ENCODE measurements at places on chromosomes 6 and 20.
A peak's percentile ranks its signal among the peaks of the same experiment; 100 is the strongest.

- DNase-seq = no peak
These were observed 26.1 kb upstream of the GABRR1 start for GRCh38 chr6:89243331-89243629.

- no peak for DNase-seq
These were observed 11.0 kb downstream of the TNFAIP3 start for GRCh38 chr6:137878029-137878428.

DNA sequence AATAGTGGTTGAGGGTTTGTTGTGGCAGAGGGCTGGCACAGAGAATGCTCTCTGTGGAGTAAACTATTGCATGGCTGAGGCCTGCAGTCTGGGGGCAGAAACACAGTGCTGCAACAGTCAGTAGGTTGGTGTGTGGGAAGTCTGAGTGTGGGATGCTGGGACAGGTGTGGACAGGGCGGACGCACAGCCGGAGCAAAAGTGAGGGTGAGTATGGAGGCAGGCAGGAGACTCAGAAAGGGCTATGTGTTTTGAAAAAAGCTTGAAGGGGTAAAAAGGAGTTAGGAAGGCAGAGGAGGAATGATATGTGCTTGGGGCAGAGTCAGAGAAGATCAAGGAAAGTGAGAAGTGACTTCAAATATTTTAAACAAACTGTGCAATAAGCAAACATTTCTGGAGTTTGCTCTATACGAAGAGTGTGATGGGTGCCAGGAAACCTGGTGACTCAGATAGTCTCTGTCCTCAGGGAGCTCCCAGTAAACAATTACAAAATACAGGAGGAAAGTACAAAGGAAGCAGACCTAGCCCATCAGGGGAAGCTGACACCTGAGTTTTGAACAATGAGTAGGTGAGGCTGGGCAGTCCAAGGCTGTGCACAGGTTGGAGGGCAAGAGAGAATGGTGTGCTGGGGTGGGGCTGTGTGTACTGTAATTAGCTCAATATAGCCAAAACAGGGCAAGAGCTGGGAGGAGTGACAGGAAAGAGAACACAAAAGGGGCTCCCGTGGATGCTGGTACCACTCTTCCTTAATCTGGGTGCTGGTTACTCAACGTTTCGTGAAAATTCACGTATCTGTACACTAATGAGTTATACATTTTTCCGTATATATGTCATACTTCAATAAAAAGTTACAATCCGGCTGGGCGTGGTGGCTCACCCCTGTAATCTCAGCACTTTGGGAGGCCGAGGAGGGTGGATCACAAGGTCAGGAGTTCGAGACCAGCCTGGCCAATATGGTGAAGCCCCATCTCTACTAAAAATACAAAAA lies 55.2 kb downstream of the PIGU start:
- no peak for DNase-seq

- DNase-seq = no peak
These were observed 466.9 kb downstream of the CD83 start for GRCh38 chr6:14584450-14584849.

DNA sequence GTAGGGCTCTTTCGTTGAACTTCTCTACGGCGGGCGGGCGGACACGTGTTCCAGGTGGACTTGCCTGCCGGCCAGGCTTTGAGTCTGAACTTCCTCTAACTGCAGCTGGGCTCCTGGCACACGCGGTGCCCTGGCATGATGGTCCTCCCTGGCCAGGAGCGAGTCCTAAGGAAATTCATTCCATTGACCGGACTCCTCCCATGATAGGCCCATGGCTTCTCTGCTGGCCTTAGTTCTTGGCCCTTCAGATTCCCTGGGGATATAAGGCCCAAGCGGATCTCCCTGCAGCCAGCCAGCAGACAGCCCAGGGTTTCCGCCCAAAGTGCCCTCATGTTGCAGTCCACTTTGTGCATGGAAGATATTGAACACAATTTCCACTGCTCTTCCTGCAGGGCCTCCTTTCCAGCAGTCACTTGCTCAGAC lies 39.4 kb downstream of the TBC1D7 start:
- DNase-seq = no peak

- no peak for DNase-seq
These were observed 162.2 kb downstream of the TBXT start for GRCh38 chr6:166005401-166005943.

DNA sequence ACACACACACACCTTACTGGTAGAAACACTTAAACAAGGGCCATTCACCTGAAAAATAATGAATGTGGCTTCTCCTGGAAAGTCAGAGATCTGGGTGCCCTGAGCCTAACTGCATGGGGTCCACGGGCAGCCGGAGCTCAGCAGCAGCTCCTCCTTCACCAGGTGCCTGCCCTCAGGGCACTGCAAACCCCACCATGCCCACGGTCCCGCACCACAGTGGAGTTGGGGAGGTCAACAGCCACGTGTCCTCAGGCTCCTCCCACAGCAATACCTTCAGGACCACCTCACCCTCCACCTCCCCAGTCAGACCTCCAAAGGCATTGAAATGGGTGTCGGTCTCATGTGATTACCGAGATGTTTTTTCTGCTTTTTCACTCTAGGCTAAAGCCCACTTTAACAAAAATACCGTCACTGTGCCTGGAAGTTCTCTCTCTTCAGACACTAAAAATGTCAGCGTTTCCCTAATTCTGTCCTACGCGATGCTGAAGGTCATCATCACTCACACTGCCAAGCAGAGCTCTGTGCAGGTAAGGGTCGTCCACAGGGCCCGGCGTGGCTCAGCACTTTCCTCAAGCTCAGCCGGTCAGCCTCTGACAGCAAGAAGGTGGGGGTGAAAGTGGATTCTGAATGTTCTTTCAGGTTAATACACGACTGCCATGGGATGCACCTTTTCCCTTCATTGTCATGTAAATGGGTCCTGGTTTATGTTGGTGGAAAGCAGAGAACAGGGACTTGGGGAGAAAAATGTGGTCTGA lies 48.9 kb downstream of the CDK5RAP1 start:
- no peak for DNase-seq

- no peak for DNase-seq
These were observed 48.2 kb upstream of the PRND start for GRCh38 chr20:4673371-4674001.

GRCh38 chr20:14051454-14051853 lies 56.1 kb downstream of the MACROD2 start:
- DNase-seq = no peak

DNA sequence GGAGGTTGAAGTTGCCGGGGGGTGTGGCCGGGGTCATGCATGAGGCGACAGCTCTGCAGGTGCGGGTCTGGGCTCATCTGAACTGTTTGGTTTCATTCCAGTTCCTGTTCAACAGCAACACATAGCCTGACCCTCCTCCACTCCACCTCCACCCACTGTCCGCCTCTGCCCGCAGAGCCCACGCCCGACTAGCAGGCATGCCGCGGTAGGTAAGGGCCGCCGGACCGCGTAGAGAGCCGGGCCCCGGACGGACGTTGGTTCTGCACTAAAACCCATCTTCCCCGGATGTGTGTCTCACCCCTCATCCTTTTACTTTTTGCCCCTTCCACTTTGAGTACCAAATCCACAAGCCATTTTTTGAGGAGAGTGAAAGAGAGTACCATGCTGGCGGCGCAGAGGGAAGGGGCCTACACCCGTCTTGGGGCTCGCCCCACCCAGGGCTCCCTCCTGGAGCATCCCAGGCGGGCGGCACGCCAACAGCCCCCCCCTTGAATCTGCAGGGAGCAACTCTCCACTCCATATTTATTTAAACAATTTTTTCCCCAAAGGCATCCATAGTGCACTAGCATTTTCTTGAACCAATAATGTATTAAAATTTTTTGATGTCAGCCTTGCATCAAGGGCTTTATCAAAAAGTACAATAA lies 72.5 kb downstream of the PTPN1 start:
- DNase-seq = no peak

DNA sequence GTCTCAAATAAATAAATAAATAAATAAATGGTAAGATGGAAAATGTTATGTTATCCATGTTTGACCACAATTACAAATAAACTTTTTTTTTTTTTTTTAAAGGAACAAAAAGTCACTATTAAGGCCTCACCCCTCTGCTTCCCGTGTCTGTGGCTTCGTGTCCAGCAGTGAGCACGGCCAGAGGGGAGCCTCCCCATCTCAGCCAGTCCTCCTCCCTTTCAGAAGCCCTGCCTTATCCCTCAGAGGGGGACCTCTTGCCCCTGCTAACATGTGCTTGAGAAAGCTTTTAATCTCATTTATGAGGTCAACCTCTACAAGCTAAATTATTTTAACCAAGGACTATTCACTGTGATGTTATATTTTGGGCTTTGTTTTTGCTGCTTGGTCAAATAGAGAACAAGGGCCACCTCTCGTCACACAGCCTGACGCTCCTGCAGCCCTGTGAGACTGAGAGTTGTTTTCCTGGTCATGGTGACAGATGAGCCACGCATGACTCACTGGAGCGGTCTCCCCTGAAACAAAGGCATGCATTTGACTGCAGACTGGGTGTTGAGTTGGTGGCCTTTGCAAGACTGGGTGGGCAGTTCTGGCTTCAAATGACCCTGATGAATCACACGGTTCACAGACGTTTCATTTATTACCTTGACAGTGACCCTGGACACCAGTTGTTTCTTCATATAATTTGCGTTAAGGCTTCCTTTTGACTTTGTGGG lies 131.8 kb downstream of the TIAM2 start:
- peak; percentile 82 for DNase-seq

GRCh38 chr6:147742440-147742839 lies 233.9 kb downstream of the SAMD5 start:
- DNase-seq = no peak

- DNase-seq = no peak
These were observed 82.2 kb upstream of the SLC2A12 start for GRCh38 chr6:134134654-134135053.

DNA sequence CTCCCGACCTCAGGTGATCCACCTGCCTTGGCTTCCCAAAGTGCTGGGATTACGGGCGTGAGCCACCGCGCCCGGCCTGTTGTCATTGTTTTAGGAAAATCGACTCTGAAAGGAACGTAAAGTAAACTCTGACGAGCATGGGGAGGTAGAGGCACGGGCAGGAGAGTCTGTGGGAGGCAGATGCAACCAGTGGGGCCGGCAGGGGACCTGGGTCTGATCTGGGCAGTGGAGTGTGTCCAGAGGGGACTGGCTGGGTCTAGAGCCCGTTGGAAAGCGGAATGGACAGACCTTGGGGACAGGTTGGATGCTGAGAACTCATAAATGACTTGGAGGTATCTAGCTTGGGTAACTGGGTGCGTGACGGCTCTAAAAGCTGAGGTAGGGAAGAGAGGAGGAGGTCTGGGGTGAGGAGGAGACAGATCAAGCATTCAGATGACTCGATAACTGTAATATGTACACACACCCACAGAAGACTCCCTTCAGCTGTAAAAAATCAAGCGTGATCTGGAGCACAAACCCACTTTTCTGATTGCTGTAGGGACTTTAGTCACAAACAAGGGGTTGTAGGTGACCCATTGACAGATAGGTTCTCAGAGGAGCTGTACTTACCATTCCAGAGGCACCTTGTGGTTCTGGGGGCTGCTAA lies 22.4 kb downstream of the MANBAL start:
- no peak for DNase-seq

GRCh38 chr6:900716-901605 lies 208.0 kb upstream of the EXOC2 start:
- no peak for DNase-seq

DNA sequence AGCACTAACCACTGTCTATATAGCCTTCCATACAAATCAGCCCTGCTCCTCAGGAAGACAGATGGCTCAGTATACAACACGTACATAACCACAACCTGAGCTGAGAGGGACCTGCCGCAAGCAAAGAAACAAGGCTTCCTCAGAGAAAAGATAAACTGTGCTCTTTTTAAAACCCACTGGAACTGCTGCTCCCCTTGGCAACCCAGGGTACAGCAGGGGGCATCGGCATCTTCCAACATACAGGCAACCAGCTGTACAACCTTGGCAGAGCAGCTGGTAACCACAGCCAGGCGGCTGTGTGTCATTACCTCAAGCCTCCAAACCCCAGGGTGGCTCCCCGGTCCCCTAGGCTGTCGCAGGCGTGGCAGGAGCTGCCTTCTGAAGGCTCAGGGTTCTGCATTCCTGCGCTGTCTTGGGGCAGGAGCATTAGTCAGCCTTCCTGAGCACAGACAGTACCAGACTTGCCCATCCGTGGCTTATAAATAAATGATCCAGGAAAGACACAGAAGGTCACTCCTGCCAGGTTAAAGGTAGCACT lies 249.5 kb downstream of the ADGRG6 start:
- DNase-seq = peak; percentile 70

DNA sequence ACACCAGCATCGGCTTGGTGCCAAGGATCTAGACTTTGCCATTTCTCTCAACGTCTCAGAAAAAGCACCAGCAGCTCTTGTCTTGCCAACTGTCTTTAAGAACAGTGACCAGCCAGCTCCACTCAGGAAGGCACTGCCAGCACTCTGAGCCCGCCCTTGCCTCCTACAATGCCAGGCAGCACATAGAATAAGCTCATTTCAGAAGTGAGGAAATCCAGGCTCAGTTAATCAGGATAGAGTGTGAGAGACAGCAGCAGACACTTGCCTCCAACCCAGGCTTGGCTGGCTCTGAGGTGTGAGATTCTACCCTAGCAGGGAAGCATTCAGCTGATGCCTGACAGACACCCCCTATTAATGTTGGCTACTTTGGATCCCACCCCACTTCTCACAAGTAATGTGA lies 4.3 kb upstream of the SYNDIG1 start:
- no peak for DNase-seq

- DNase-seq = no peak
These were observed 138.5 kb upstream of the SOX4 start for GRCh38 chr6:21455071-21455470.

DNA sequence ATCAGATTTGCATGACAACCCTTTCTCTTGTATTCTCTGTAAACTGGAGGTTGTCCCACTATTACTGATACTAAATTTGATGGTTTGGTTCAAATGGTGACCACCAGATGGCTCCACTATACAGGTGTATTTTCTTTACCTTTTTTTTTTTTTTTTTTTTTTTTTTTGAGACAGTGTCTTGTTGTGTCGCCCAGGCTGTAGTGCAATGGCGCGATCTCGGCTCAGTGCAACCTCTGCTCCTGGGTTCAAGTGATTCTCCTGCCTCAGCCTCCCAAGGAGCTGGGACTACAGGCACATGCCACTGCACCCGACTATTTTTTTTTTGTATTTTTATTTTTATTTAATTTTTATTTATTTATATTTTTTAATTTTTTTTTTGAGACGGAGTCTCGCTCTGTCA lies 6.6 kb upstream of the WTAP start:
- peak; percentile 34 for DNase-seq

DNA sequence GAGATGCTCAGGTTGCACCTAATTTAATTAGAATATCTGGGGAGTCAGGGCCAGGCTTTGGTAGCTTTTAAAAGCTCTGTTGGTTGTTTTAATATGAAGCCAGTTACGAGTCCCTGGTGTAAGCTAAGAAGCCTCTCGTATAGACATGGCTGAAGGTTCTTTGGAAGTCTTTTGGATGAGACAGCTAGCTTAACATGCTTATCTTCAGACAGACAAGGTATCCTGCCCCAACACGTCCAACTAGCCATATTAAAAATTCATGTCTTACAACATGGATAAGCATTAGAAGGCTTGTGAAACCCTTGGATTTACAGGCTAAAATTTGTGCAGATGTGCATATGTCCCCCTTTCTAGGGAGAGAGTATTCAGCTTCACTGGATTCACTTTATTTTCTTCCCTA lies 105.7 kb upstream of the KCNK16 start:
- no peak for DNase-seq

- DNase-seq = no peak
These were observed 1435.7 kb upstream of the ADGRB3 start for GRCh38 chr6:67199425-67199824.

- DNase-seq = no peak
These were observed at the start of gene EDN3 for GRCh38 chr20:59300333-59301081. Gene EDN3, plus strand, starts transcription at chr20:59300611. Its CDS starts 202 bp downstream, at chr20:59300813.

GRCh38 chr6:52507557-52508260 lies 69.2 kb downstream of the TRAM2 start:
- no peak for DNase-seq

GRCh38 chr6:136511926-136512325 lies 38.3 kb downstream of the MAP7 start:
- DNase-seq = no peak

All from activated CD4-positive, alpha-beta T cell treated with anti-CD3 and anti-CD28 coated beads for 48 hours (primary cell).